ENCODE measurements at places on chromosomes 2 and 18.
A peak's percentile ranks its signal among the peaks of the same experiment; 100 is the strongest.

DNA sequence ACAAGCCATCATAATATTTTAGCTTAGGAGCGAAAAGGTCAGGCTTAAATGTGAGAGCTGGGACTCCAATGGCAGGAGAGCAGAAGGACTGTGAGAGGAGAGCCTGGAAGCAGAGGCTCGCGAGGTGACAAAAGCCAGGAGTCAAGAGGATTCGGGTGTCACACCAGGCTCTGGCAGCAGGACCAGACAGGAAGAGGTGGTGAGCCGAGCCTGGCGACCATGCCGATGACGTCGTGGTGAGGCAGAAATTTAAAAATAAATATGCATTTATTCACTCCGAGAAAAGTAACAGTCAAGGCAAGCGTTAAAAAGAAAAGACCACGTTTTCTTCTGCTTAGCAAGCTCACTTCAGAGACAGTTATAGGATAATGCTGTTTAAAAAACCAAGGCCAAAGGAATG, 31.3 kb upstream of the ZNF236 start:
- DNase-seq: no peak

DNA sequence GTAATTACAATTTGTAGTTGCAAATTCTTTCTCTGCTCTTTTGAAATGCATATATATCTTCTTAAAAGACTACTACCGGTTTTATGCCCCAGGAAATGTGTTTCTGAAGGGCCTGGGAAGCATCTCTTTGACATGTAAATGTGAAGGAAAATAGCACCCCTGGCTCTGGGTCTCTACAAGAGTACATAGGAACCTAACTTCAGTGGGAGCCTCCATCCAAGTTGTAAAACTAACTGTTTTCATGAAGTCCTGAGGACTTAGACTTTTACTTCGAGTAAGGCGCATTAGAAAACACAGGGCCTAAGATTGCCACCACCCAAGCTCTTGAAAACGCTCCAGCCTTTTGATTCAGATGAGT, 99.4 kb downstream of the CBLN2 start:
- DNase-seq: no peak

GRCh38 chr18:23515911-23516546, 12.7 kb downstream of the RMC1 start:
- peak; percentile 46 for DNase-seq

DNA sequence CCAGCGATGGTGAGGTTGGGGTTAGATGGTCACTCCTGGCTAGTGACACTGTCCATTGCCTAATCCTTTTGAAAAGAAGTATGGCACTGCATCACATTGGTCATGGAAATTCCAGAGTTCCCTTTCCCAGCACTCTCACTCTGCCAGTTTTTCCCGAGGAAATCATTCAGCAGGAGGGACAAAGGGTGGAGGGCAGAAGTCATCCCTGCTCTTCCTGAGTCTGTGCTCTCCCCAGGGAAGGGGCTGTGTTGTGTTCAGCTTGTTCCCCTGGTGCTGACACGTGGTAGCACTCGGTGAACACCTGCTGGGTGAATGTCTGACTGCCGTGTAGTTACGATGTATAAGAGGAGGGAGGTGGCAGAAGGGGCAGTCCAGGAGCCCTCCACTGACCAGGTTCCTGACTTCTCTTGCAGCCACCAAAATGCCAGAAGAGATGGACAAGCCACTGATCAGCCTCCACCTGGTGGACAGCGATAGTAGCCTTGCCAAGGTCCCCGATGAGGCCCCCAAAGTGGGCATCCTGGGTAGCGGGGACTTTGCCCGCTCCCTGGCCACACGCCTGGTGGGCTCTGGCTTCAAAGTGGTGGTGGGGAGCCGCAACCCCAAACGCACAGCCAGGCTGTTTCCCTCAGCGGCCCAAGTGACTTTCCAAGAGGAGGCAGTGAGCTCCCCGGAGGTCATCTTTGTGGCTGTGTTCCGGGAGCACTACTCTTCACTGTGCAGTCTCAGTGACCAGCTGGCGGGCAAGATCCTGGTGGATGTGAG, 21.6 kb downstream of the STEAP3 start:
- no peak for DNase-seq

GRCh38 chr2:30231996-30232800, 864 bp downstream of the LBH start:
- DNase-seq: no peak

GRCh38 chr2:80302314-80303005, 2.1 kb downstream of the LRRTM1 start:
- no peak for DNase-seq

- no peak for DNase-seq
These were observed 4.8 kb upstream of the KCNG2 start for GRCh38 chr18:79792988-79793355.

GRCh38 chr2:64128943-64129391, 15.3 kb downstream of the PELI1 start:
- no peak for DNase-seq
